ENCODE measurements at places on chromosomes 2 and 18.
A peak's percentile ranks its signal among the peaks of the same experiment; 100 is the strongest.

DNA sequence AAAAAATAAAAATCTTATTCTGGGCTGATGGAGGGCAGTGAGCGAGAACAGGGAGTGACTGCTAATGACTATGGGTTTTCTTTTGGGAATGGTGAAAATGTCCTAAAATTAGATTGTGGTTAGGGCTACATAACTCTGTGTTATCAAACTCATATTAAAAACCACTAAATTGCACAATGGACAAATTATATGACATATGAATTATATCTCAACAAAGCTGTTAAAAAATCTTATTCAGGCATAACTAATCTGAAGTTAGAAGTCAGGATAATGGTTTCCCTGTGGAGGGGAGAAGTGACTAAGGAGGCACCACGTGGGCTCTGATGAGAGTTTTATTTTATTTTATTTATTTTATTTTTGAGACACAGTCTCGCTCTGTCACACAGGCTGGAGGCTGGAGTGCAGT is 32.1 kb upstream of the DPP4 start:
- no peak for DNase-seq

GRCh38 chr2:6535572-6535971 is 330.1 kb downstream of the CMPK2 start:
- DNase-seq, result no peak

GRCh38 chr2:203237346-203238238 is 1.2 kb upstream of the CYP20A1 start:
- no peak for DNase-seq

DNA sequence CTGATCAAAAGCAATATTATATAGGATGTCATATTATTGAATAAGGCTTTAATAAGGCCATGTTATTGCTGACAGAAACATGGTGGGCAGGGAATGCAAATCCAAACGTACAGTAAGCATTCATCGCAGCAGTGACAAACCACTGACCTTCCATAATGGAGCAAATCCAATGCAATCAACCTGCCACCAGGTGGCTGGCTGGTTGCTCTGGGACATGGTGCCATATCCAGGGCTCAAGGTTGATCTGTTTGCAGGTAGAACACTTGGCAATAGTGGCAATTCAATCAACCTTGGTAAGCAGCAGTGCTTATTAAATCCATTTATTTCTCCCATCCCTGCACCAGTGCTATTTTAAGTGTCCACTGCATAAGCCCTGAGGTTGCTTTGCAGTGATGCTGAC is 75.4 kb downstream of the CERKL start:
- no peak for DNase-seq

GRCh38 chr2:172021955-172022354 is 22.2 kb downstream of the METAP1D start:
- DNase-seq, result peak; percentile 2
